Ovary (tissue), 10 donors: ENCODE measurements at places on chromosomes 13 and 19.

GRCh38 chr19:31908080-31908479 is 437.3 kb upstream of the ZNF507 start:
- no peak for DNase-seq

- DNase-seq, result no peak
Observed at GRCh38 chr19:29871143-29871542, 59.4 kb downstream of the CCNE1 start.

DNA sequence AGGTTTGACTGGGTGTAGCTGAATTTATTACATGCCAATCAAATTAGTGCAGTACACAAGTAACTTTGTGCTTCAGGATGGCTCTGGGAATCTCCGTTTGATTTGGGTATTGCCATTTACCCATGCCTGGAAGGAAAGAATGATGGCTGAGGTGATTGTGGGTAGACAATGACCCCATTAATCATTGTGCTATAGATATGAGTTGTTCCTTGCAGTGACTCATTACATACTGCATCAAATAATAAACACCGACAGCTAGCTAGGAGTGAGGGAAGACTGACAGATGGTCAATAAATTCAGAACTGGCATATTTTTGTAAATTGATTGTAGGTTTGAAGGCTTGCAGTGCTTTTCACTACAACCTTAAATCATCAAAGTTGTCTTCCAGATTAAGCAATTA is 1069.5 kb downstream of the DIAPH3 start:
- no peak for DNase-seq

- peak; percentile 91 for DNase-seq
Observed at GRCh38 chr19:16382775-16383543, 58.3 kb downstream of the KLF2 start.

- DNase-seq, result no peak
Observed at GRCh38 chr13:107076801-107077200, 508.9 kb upstream of the ARGLU1 start.

DNA sequence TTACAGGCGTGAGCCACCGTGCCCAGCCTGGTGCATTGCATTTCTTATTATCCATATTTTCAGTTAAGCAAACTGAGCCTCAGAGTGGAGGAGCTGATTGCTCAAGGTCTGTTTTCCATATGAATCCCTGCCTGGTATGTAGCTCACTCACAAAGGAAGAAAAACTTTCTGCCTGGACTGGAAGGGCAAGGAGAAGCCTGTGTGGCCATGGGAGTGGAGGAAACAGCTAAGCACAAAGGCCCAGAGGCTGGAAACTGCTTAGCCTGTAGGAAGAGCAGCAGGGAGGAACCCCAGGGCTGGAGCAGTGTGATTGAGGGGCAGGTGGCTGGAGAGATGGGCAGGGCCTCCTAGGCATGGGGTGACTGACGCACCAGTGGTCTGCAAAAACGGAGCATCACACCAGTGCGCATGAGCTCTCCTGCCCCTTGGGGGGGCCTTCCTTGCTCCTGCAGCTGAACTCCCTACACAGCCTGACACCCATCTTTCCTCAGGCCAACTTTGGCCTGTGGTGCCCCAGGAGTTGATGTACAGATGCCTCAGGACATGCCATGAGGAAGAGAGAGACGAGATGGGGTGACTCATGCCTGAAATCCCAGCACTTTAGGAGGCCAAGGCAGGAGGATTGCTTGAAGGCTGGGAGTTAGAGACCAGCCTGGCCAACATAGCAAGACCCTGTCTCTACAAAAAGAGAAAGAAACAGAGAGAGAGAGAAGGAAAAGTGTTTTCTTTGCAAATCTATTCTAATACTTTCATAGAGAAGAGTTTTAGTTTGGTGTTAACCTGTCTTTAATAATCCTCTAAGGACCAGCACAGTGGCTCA is 2.8 kb upstream of the HNRNPM start:
- DNase-seq, result no peak

- DNase-seq, result no peak
Observed at GRCh38 chr13:98487522-98487921, 89.4 kb downstream of the STK24 start.

GRCh38 chr19:28066988-28067387 is 1146.0 kb downstream of the UQCRFS1 start:
- no peak for DNase-seq

DNA sequence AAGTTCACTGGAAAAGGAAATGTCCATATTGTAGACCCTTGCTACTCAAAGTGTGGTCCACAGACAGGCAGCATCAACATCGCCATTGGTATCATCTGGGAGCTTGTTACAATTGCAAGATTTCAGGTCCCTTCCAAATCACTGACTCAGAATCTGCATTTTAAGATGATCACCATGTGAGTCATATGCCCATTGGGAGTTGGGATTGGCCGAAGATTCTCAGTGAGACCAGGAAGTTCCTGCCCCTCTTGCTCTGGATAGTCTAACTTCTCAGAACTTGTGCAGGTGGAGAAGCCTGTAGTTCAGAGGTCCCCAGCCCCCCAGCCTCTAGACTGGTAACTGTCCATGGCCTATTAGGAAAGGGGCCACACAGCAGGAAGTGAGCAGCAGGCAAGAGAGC is 48.9 kb upstream of the URAD start:
- DNase-seq, result no peak

GRCh38 chr19:4730740-4731171 is 7.1 kb upstream of the DPP9 start:
- DNase-seq, result no peak

GRCh38 chr13:38914070-38914469 is 76.6 kb downstream of the STOML3 start:
- no peak for DNase-seq

GRCh38 chr19:47651691-47652090 is 42.8 kb downstream of the BICRA start:
- no peak for DNase-seq

- no peak for DNase-seq
Observed at GRCh38 chr13:102236830-102237229, 165.0 kb downstream of the FGF14 start.

- no peak for DNase-seq
Observed at GRCh38 chr19:7366701-7367420, 18.1 kb downstream of the ARHGEF18 start.

- peak; percentile 77 for DNase-seq
Observed at GRCh38 chr19:8610041-8610935, at the start of gene ADAMTS10. TSS of gene ADAMTS10 (minus strand) at chr19:8610715. CDS start at chr19:8605710, 5,005 bp downstream.

GRCh38 chr13:26968431-26969341 is 202.9 kb downstream of the USP12 start:
- no peak for DNase-seq

DNA sequence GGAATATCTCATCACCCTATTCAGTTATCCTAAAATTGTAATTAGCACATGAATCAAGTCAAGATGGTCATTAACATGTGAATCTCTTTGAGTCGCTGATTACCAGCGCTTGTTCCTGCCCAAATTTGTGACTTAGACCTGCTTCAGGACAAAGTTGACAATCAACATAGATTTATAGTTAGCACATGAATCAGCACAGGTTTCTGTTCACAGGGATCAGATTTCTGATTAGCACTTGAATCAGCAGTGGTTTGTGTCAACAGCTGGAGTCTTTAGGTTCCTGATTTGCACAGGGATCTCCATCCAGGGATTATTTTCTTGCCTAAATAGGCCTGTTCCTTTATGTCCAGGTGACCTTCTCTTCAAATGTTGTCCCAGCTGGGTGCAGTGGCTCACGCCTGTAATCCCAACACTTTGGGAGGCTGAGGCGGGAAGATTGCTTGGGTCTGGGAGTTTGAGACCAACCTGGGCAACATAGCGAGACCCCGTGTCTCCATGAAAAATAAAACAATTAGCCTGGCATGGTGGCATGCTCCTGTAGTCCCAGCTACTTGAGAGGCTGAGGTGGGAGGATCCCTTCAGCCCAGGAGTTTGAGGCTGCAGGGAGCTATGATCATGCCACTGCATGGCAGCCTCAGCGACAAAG is 3.8 kb upstream of the LRFN3 start:
- DNase-seq, result no peak

GRCh38 chr13:28601581-28601980 is 57.3 kb upstream of the POMP start:
- DNase-seq, result no peak

GRCh38 chr19:6551607-6552450 is 21.0 kb downstream of the TNFSF9 start:
- DNase-seq, result no peak

DNA sequence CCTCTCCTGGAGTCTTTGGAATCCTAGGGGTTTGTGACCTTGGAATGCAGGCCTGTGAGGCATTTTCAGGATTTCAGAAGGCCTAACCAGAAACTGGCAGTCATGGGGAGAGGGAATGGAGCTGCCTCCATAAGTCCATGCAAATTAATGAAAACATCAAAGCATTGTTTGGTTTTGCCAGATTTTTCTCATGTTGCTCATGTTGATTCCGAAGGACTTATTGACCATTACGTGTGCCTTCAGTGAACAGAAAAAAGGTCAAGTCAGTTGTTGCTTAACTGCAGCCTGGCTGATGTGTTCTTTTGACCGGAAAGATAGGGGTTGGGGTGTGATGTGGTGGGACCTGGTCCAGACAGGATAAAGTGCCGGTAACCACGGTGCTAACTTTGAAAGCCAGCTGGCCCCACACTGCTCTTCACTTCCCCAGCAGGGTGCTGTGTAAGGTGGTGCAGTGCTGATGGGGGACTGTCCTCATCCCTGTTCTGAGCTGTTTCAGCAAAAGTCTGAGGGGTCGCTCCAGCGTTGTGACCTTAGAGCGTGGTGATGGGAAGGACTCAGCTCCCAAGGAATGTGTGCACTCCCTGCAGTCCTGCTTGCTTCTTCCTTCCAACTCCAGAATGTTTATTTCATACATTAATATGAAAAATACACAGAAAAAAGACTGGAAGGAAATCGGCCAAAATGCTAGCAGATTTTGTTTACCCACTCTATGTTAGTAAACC is 3.5 kb downstream of the RNF113B start:
- peak; percentile 47 for DNase-seq

- no peak for DNase-seq
Observed at GRCh38 chr13:99042521-99043250, 64.8 kb upstream of the DOCK9 start.

DNA sequence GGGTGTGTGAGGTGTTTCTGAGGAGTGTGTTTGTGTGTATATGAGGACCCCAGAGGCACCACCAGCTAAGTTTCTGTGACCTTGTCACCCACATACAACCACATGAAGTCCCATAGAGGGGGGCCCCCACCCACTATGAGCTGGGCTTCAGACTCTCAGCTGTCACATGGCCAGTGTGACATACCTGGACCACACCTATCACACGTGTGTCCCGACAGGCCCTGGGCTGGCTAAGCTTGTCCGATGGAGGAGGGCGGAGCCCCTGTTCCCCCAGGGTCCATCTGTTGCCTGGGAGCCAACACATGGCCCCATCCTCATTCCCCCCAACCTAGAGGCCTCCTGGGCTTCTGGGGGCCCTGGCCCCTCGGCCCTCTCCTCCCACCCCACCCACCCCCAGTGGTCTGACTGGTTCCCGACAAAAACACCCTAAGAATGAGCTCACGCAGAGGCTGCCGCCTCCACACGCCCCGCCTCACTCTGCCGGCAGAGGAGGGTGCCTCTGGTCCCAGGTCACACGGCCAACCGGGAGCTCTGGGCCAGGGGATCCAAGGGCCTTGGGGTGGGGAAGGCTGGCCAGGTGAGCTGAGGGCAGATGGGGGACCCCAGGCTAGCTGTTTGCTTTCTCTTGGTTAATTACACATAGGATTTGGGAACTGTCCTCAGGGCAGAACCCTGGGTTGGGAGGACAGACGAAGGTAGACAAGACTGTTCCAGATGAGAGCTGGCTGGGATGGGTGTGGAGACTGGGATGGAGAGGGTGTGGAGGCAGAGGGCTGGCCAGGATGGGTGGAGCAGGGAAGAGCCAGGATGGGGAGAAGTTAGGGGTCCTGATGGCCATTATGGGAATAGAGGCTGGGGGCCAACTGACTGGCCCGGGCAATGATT is 4.3 kb downstream of the KLC3 start:
- no peak for DNase-seq

DNA sequence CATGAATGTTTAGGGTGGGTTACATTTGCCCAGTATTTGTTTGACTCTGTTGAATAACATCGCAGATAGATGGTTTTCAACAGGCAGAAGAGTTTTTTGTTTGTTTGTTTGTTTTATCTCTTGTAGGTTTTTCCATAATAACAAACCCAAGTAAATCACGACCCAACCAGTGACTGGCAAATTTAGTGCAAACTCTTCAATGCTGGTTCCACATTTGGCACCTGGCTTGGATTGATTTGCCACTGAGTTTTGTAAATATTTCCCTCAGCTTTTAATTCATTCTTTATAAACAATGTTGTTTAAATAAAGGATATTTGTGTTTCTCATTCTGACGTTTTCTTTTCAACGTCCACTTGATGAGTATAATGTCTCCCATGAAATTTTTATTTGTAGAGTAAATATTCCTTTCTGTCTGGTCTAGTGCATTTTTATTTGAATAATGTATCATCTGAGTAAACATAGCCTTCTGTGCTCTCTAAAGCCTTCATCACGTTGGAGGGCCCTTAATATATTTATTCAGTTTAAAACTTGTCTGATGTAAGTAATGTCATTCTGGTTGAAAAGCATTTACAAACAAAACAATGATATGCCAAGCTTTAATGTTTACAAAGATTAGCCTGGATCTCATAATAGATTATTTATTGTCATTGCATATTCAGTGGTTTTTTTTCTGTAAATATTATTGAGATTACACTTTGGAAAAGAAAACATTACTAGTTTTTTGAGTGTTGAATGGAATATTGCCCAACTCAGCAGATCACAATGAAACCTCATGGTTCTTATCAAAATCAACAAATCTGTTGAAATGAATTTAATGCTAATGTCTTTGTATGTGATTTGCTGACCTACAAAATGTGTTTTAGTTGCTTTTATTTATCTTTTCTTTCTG is 90.4 kb upstream of the PEG3 start:
- DNase-seq, result no peak

DNA sequence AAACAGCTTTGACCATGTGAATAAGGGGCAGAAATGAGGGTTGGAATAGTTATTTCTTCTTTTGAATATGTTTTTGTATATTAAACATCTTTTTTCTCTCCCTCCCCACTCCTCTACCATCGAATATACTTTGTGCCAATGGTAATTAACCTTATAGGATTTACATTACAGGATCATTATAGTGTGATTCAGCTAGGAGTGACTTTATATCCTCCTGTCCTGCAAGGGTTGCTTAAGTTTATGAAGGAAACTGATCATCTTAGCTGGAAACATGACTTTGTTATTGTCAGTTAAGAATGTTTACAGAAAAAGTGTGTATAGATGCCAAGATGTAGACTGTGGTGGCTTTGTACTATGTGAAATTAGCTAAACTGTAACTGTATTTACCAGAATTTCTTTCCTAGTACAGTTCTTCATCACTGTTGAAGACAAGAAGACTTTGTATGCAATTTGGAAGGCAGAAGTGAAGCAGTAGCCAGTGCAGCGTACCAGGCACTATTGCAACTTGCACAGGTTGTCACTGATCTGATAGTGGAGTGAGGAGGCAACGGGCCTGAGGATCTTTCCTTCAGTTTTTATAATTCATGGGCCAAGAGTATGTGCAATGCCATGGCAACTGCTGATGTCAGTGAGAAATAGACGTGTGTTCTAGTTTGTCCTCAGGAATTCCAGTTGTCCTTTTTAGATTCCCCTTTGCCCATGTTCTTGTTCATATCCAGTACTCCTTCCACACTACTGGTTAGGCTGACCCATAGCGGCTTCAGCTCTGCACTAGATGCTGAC is 8.2 kb upstream of the PAN3 start:
- no peak for DNase-seq
